ENCODE measurements at places on chromosomes 7 and 10.

GRCh38 chr10:125034675-125035074 is 92.8 kb downstream of the ZRANB1 start:
- peak; percentile 51 for DNase-seq

DNA sequence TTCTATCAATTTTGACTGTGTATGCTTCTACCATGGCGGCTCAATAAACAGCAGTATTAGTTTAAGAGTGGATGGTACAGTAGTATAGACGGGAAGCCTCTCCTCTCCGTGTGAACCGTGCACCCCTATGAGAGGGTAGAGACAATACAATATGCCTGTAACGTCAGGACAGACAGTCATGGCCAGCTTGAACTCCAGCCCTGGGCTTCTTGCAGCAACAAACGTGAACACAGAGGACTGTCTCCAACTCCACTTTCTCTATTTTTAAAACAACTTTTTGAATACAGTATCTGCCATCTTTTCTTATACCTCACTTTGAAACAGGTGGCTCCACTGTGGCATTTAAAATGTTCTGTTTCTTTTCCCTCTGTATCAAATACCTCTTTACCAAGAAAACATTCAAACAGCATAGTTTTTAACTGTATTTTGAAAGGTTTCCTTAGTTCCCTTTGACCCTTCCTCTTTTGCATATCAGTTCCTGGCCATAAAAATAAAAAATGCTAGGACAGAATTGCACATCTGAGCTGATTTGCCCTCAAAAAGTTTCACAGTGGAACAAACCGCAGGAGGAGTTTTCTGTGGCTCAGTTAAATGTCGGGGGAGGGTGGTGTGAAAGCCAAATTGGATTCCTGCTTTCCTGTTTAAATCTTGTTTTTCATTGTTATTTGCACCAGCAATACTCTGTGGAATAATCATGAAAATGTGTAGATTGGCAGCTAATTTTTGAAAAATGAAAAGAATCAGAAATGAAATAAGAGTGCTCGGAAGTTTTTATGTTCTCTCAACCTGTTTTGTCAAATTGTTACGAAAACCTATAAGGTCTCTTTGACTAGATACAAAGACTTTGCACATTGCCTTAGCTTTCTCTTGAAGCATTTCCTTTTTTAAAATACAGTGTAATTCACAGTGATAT is 8.0 kb downstream of the IKZF1 start:
- no peak for DNase-seq

DNA sequence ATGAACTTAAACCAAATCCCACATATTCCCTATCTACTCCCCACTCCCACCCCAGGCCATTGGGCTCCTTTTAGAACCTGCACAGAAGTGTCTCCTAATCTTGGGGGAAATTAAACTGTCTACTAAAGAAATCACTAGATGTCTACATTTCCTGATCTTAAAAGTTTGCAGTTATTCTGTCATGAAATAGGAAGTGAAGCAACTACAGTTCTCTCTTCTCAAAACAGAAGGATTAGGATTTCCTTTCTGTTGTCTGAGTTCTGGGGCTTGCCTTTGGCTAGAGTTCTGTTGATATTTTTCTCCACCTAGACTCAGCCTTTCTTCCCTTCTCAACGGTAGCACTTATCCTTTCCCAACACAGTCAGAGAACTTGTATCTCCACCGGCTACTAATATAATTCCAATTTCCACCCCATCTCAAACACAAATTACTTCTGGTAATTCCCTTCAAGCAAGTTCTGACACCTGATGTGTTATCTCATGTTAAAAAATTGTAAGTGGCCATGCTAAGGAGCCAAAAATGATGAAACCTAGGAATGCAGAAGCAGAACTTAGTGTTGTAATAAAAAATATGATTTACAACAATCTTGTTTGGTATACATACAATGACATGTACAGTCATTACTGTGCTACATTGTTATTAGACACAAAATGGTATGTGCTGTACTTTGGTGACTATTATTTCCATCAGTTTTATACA is 12.1 kb downstream of the OR9A4 start:
- no peak for DNase-seq

GRCh38 chr7:51965454-51965853 is 648.8 kb upstream of the COBL start:
- no peak for DNase-seq

GRCh38 chr10:77188000-77188395 is 449.6 kb downstream of the KCNMA1 start:
- DNase-seq: no peak

DNA sequence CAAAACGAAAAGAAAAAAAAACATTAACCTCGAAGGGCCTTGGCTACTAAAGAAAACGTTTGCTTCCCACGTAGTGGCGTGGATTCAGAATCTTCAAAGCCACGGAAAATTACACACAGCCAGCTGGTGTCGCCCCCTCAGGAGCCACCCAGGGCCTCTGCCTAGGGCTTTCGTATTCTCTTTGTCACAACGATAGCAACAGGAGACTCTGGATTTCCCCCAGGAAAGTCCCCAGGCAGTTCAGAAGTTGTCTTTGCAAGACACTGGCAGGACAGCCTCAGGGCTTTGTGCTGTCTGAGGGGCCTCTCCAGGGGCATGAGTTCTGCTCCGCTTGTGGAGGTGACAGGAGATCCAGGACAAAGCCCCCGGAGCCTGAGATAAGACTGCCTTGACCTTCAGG is 150.2 kb upstream of the INSYN2A start:
- DNase-seq: no peak

DNA sequence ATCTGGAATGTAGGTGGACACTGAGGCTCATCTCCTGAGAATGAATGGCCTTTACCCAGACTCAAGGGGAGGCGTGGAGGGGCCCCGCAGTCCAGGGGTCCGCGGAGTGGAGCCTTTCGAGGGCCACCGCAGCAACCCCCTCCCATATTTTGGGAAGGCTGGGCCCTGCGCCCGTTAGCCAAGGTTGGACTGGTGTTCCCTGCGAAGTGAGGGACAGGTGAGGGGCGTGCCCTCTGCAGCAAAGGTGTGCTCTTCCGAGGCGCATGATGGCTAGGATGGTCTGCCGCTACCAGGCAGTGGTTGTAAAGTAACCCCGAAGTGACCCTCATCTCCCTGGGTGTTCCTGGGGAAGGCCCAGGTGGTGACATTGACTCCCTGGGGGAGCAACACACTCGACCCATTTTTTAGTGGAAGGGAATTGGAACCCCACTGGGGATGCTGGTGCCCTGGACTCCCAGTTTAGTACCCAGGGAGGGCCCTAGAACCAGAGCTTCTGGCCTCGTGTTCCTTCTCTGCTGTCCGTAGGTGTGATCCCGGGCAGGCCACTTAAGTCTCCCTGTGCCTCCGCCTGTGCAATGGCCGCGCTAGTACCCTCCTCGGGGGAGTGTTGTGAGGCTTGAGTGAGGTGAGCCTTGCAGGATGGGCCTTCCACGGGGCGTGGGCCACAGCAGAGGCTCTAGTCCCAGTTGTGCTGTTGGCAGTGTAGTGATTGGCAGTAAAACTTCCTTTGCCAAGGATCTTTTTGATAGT is 779 bp downstream of the FAM241B start:
- DNase-seq: no peak

- DNase-seq: no peak
Observed at GRCh38 chr10:132293813-132294520, 13.8 kb downstream of the STK32C start.

DNA sequence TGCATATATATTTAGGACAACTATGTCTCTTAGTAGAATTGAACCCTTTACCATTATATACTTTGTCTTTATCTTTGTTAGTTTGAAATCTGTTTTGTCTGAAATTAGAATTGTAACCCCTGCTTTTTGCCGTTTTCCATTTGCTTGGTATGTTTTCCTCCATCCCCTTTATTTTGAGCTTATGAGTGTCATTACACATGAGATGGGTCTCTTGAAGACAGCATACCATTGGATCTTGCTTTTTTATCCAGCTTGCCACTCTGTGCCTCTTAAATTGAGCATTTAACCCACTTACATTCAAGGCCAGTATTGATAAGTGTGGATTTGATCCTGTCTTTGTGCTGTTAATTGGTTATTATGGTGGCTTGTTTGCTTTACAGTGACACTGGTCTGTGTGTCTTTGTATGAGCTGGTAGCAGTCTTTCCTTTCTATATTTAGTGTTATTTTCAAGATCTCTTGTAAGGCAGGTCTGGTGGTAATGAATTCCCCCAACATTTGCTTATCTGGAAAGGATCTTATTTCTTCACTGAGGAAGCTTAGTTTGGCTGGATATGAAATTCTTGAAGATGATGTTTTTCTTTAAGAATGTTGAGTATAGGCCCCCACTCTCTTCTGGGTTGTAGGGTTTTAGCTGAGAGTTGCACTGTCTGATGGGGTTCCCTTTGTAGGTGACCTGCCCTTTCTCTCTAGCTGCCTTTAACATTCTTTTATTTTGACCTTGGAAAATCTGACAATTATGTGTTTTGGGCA is 149.5 kb downstream of the AHR start:
- DNase-seq: peak; percentile 60

- DNase-seq: no peak
Observed at GRCh38 chr10:49837685-49838084, 75.6 kb upstream of the OGDHL start.

- no peak for DNase-seq
Observed at GRCh38 chr10:109819807-109820206, 103.5 kb downstream of the XPNPEP1 start.

DNA sequence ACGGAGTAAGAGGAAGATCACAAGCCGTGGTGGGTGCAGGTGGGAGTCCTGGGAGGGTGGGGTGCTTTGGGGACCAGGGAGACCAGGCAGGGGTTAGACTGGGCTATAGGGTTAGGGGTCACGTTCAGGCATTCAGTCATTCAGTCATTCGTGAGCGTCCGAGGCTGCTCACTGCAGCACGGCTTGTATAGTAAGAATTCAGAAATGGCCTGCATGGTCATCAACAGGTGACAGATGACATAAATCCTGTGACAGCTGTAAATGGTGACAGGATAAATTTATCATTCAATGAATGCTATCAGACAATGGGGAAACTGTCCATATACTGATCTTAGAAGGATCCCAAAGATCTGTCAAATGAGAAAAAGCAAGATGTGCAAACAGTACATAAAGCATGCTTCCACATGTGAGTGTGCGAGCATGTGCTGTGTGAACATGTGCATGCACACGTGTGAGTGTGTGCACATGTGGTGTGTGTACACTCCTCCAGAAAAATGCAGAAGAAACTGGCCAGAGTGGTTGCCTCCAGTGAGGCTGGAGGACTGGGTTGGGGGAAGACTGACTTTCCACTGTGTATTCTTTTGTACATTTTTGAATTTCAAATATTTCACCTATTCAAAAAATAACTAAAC is 32.0 kb upstream of the SMARCD3 start:
- no peak for DNase-seq

DNA sequence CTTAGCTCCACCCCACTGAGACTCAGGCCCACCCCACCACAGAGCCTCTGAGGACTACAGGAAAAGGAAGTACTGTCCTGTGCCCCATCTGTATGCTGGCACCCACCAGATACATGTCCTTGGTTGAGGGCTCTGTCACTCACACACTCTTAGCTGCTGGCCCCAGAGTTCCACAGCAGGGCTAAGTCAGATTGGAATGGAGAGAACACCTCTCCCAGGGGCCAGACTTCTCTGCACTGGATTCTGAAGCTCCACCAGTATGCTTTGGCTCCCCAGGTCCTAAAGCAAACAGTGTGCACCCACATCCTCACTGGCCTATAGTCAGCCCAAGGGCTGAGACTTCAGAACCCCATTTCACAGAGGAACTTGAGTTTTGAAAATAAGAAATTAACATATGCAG is 103.2 kb upstream of the PPP2R2D start:
- DNase-seq: no peak

GRCh38 chr10:35574924-35575352 is 30.2 kb upstream of the GJD4 start:
- DNase-seq: peak; percentile 98

DNA sequence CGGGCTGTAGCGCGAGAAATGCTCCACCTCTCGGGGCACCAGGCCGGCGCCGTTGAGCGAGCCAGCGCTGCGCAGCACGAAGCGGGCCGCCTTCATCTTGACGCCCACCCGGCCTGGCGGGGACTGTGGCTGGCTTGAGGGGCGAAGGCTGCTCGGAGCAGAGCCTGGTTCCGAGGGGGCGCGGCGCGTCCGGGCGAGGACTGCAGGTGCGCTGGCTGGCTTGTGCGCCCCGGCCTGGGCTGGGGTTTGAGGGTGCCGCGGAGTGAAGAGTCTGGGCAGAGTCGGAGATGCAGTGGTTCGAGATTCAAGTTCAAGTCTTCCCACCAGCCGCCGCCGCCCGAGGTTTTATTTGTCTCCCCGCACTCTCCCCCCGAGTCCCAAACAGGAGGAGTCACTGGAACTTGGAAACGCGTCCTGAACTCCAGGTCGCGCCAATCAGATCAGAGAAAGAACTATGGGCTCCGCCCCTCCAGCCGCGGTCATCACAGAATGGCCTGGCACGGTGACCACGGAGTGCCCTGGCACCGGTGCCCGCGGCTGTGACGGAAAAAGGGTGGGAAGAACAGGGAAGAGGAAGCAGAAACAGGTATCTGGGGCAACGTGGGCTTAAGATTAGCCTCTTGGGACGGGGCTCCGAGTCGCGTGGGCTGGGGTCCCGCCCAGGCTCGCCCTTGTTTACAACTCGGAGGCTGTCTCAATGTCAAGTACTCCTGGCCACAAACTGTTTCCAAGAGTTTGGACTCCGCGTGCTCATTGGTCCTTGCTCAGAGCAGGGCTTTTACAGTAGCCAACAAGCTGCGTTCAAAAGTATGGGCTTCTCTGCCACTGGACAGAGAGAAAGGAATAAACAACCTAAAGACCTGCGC is at the start of gene PDK4:
Gene PDK4 (minus strand): TSS at position 319 of the 866 bp plus-strand sequence. CDS start 223 bp downstream, at position 96.
- peak; percentile 52 for DNase-seq

GRCh38 chr7:104207348-104207730 is 474 bp downstream of the ORC5 start:
- DNase-seq: peak; percentile 2

- DNase-seq: peak; percentile 5
Observed at GRCh38 chr10:43249962-43250614, 16.8 kb downstream of the RASGEF1A start.

- DNase-seq: no peak
Observed at GRCh38 chr10:81136261-81136660, 598.6 kb downstream of the SH2D4B start.

GRCh38 chr10:27724287-27724686 is 21.3 kb downstream of the MKX start:
- DNase-seq: no peak

- DNase-seq: peak; percentile 94
Observed at GRCh38 chr7:20241194-20241910, 24.2 kb upstream of the MACC1 start.

DNA sequence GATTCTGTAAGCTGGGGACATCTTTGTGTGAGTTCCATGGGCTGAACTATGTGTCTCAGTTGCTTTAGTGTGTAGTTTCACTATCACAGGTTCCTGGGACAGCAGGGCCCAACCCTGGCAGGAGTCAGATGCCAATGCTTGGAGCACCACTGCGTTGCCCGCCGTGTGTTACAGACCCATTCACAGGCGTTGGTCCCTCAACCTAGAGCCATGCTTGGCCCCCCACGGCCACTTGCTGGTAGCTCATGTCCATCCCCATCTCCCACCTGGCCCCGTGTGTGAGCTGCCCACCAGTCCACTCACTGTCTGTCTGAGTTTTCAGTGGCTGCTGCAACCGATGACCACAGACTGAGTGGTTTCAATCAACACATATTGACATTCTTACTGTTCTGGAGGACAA is 546.9 kb downstream of the TCERG1L start:
- DNase-seq: no peak

All from fibroblast of skin of back (primary cell).